Breast epithelium (tissue), 4 donors: ENCODE measurements at places on chromosomes 3 and 15. TPM values are rescaled to one million over a fixed set of nuclear protein-coding genes. Genes with fewer than 3 reads are reported as not detected.

- H3K27me3 ChIP-seq, result no peaks in the 10 kb centered on the region
- DNase-seq, result no peak
- no peak overlapping the region for H3K4me3 ChIP-seq
- H3K4me1 ChIP-seq, result no peaks in the 10 kb centered on the region
- H3K36me3 ChIP-seq, result no peaks in the 10 kb centered on the region
These were observed 153.8 kb upstream of the CMC1 start for GRCh38 chr3:28087591-28087990.

GRCh38 chr3:123148772-123149171, 53.0 kb upstream of the SEC22A start:
- DNase-seq, result no peak
- H3K4me1 ChIP-seq, result no peaks in the 10 kb centered on the region
- H3K27ac ChIP-seq, result no peak overlapping the region
- H3K36me3 ChIP-seq, result peaks cover 5% of the 10 kb centered on the region
- H3K4me3 ChIP-seq, result no peak overlapping the region
- no peaks in the 10 kb centered on the region for H3K27me3 ChIP-seq

DNA sequence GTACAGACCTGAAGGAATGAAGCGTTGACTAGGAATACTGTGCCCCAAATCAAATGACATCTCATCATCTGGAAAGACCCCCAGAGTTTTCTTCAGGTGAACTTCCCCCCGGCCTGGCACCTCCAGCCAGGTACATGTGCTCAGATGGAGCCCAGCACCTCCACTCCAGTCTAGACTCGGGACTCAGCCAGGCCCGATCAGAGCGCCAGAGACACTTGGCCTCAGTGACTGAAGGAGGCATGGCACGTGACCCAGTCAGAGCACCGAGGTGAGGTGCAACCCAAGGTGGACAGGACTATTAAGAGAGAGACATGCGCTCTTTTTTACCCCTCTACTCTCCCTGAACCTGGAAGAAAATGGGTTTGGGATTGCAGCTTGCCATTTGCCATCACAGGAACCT, 48.5 kb downstream of the CD47 start:
- no peak overlapping the region for H3K27ac ChIP-seq
- H3K27me3 ChIP-seq, result no peaks in the 10 kb centered on the region
- no peak for DNase-seq
- no peaks in the 10 kb centered on the region for H3K4me1 ChIP-seq
- no peak overlapping the region for H3K4me3 ChIP-seq
- H3K36me3 ChIP-seq, result no peaks in the 10 kb centered on the region

TTLL13 gene
- not detected for total RNA-seq

DNA sequence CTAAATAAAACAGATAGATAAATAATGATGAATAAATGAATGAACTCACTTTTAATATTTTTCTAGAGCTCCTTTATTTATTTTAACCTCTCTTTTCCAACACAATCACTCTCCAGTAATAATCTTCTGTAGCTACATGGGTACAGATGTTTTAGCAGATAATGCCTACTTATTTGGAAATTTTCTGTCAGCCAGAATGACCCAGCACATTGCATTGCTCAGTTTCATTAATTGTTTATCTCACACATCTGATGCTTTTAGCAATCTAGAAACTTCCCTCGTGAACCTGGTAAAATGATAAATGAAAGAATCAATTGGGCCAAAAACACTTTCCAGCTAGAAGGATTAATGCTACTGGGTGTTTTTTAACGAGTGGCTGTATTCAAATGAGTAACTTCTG, 14.9 kb upstream of the MYH15 start:
- no peak overlapping the region for H3K4me3 ChIP-seq
- H3K27me3 ChIP-seq, result no peaks in the 10 kb centered on the region
- no peaks in the 10 kb centered on the region for H3K36me3 ChIP-seq
- DNase-seq, result no peak
- H3K27ac ChIP-seq, result no peak overlapping the region
- no peaks in the 10 kb centered on the region for H3K4me1 ChIP-seq

- no peaks in the 10 kb centered on the region for H3K27me3 ChIP-seq
- H3K27ac ChIP-seq, result peak overlapping the region; percentile 75
- DNase-seq, result no peak
- H3K36me3 ChIP-seq, result no peaks in the 10 kb centered on the region
These were observed 342.0 kb upstream of the NR2F2 start for GRCh38 chr15:95988574-95988887.

DNA sequence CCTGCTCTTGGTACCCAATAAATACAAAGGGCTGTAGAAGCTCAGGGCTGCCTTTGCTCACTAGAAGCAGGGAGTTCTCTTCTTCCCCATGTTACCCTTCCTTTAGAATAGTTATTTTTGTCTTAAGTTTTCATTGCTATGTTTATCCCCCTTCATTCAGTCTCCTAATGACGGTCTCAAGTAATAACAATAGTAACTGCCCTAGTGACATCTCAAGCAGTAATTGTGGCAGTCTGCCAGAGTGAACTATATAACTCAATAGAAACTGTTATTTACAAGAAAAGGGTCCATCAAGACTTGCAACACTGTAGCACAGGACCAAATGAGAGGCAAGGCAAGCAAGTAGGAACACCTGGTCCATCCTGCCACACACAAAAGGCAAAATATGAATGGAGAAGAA, 32.5 kb upstream of the SIN3A start:
- H3K36me3 ChIP-seq, result no peaks in the 10 kb centered on the region
- no peak overlapping the region for H3K27ac ChIP-seq
- H3K27me3 ChIP-seq, result no peaks in the 10 kb centered on the region
- no peak for DNase-seq

DNA sequence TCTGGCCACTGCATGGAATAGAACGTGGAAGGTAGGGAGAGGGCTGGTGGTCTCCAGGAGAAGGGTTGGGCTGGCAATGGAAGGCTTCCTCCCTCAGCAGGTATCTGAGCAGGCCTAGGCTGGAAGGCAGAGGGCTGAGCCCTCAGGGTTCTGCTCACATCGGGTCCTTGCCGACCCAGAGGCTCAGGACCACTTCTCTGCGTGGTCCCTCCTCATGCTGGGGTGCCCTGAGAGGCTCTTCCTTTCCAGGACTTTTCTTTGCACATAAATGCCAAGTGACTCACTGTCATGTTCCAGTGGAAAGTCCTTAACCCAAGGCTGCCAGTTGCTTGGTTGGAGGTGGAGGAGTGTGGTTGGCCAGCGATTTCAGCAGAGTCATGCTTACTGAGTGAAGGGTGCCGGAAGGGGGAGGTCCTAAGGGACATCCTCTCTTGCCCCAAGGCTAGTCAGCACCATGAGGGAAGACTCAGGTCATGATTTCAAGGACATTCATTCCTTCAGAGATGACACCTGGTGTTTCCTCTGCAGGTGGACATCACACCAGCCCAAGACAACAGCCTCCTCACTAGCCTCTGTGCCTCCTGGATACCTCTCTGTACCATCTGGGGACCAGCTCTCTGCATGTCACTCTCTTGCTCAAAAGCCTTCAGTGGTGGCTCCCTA, 8.2 kb downstream of the SLC6A6 start:
- no peaks in the 10 kb centered on the region for H3K27me3 ChIP-seq
- H3K4me3 ChIP-seq, result no peak overlapping the region
- DNase-seq, result no peak
- H3K36me3 ChIP-seq, result no peaks in the 10 kb centered on the region
- peak overlapping the region; percentile 35 for H3K27ac ChIP-seq
- no peaks in the 10 kb centered on the region for H3K4me1 ChIP-seq

- no peak for DNase-seq
- H3K27me3 ChIP-seq, result no peaks in the 10 kb centered on the region
- no peak overlapping the region for H3K27ac ChIP-seq
- H3K36me3 ChIP-seq, result no peaks in the 10 kb centered on the region
These were observed 285.6 kb upstream of the TPM1 start for GRCh38 chr15:62756995-62757360.

GRCh38 chr3:149967086-149967685, 3.5 kb downstream of the PFN2 start:
- peaks cover 6% of the 10 kb centered on the region for H3K4me1 ChIP-seq
- no peak for DNase-seq
- no peak overlapping the region for H3K27ac ChIP-seq
- H3K27me3 ChIP-seq, result no peaks in the 10 kb centered on the region

- H3K36me3 ChIP-seq, result no peaks in the 10 kb centered on the region
- H3K27me3 ChIP-seq, result no peaks in the 10 kb centered on the region
- H3K4me3 ChIP-seq, result no peak overlapping the region
- no peak for DNase-seq
- H3K27ac ChIP-seq, result no peak overlapping the region
These were observed 24.4 kb downstream of the MOBP start for GRCh38 chr3:39491733-39492350.

DNA sequence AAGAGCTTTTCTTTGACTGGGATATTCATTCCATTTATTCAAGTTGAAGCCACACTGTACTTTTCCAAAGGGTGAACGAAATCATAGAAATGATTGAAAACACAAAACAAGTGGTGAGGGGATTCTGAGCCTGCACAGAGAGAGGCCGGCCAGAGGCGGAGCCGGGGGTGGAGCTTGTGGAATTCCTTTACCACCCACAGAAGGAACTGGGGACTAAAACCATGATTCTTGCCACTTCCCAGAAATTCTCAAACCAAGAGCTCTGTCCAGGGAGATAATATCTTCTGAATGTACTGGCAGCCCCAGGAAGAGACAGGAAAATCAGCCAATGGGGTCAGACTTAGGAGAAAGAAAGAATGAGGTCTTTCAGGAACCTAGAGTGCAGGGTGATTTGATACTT, 20.8 kb downstream of the FBN1 start:
- H3K4me3 ChIP-seq, result no peak overlapping the region
- H3K27me3 ChIP-seq, result no peaks in the 10 kb centered on the region
- DNase-seq, result no peak
- no peaks in the 10 kb centered on the region for H3K36me3 ChIP-seq
- H3K27ac ChIP-seq, result no peak overlapping the region
- H3K4me1 ChIP-seq, result no peaks in the 10 kb centered on the region

DNA sequence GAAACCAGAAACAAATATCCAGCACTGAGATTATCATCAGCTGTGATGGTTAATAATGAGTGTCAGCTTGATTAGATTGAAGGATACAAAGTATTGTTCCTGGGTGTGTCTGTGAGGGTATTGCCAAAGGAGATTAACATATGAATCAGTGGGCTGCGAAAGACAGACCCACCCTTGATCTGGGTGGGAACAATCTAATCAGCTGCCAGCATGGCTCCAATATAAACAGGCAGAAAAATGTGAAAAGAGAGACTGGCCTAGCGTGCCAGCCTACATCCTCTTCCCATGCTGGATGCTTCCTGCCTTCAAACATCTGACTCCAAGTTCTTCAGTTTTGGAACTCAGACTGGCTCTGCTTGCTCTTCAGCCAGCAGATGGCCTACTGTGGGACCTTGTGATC, 869.5 kb downstream of the SI start:
- DNase-seq, result no peak
- H3K4me3 ChIP-seq, result no peak overlapping the region
- H3K4me1 ChIP-seq, result no peaks in the 10 kb centered on the region
- no peak overlapping the region for H3K27ac ChIP-seq

FOXB1 gene
- total RNA-seq, result not detected

DNA sequence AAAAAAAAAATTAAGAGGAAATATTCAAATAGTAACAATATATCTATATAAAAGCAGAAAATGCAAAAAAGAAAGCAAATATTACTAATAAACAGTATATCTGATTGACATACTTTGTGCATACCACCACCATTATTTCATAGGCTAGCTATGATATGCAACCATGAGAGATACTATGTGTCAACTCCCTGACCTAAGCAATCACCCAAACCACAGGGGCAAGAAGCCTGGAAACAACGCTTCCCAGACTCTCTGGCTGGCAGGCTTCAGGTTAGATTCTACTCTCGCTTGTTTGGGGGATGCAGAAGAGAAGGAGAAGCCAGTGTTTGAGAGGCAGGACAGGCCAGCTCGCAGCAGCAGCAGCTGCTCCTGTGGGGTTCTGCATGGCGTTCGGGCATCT, 169.3 kb upstream of the TPM1 start:
- no peak overlapping the region for H3K4me3 ChIP-seq
- no peaks in the 10 kb centered on the region for H3K27me3 ChIP-seq
- no peaks in the 10 kb centered on the region for H3K36me3 ChIP-seq
- H3K27ac ChIP-seq, result no peak overlapping the region
- no peaks in the 10 kb centered on the region for H3K4me1 ChIP-seq

- H3K4me3 ChIP-seq, result no peak overlapping the region
- H3K27ac ChIP-seq, result no peak overlapping the region
- no peaks in the 10 kb centered on the region for H3K4me1 ChIP-seq
These were observed 102.1 kb downstream of the FBXL22 start for GRCh38 chr15:63699101-63699785.

- peaks cover 8% of the 10 kb centered on the region for H3K4me1 ChIP-seq
- H3K36me3 ChIP-seq, result no peaks in the 10 kb centered on the region
- H3K4me3 ChIP-seq, result peak overlapping the region; percentile 43
- no peaks in the 10 kb centered on the region for H3K27me3 ChIP-seq
- peak; percentile 95 for DNase-seq
These were observed 33.4 kb downstream of the FSTL1 start for GRCh38 chr3:120417272-120417911.

- DNase-seq, result no peak
- no peak overlapping the region for H3K4me3 ChIP-seq
- no peaks in the 10 kb centered on the region for H3K27me3 ChIP-seq
- no peaks in the 10 kb centered on the region for H3K4me1 ChIP-seq
These were observed 198.0 kb downstream of the ALCAM start for GRCh38 chr3:105564546-105565288.

ARHGAP11A gene
- total RNA-seq, result 1.8 TPM

GPX1 gene
- total RNA-seq, result 205 TPM

HDC gene
- 11.0 TPM for total RNA-seq

DNA sequence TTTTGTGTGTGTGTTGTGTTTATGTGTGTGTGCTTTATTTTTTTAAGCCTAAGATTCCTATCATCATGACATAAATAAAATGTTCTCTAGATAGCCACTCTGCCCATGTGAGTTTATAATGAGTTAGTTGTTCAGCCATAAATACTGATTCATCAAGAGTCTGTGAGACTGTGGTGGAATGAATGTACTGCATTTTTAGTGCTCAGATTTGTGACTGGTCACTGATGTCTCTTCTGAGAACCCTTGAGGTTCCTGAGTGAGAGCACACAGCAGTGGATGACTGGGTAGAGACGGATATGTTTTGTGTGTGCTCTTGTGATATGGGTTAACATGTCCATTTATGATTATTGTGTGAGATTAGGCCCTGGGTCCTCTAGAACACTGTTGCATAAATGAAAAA, 51.2 kb downstream of the SETD5 start:
- H3K4me1 ChIP-seq, result no peaks in the 10 kb centered on the region
- no peaks in the 10 kb centered on the region for H3K27me3 ChIP-seq
- H3K36me3 ChIP-seq, result peaks cover 18% of the 10 kb centered on the region
- no peak overlapping the region for H3K4me3 ChIP-seq

DNA sequence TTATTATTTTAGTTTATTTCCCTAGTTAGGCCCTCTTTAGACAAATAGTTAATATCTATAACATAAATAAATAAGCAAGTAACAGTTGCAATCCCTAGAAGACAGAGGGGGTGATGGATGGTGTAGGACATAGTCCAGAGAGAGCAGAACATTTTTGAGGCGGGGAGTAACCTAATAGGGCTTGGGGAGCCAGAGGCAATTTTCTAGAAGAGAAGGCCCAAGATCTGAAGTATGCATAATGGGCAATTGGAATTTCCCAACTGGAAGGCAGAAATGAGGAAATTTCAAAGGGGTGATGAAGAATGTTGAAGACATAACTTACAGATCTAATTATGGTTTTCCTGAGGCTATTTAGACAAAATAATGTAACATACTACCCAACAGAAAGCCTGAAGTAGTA, 525.7 kb downstream of the TUSC7 start:
- H3K27me3 ChIP-seq, result no peaks in the 10 kb centered on the region
- no peak overlapping the region for H3K4me3 ChIP-seq
